Pancreas (tissue), 10 donors: ENCODE measurements at places on chromosomes 7 and 10. TPM values are rescaled to one million over a fixed set of nuclear protein-coding genes. Genes with fewer than 3 reads are reported as not detected.

GRCh38 chr7:114959931-114960330, 38.0 kb downstream of the MDFIC start:
- DNase-seq: no peak
- H3K27me3 ChIP-seq: no peaks in the 10 kb centered on the region
- no peaks in the 10 kb centered on the region for H3K4me1 ChIP-seq
- H3K4me3 ChIP-seq: no peak overlapping the region
- H3K27ac ChIP-seq: no peak overlapping the region

DNA sequence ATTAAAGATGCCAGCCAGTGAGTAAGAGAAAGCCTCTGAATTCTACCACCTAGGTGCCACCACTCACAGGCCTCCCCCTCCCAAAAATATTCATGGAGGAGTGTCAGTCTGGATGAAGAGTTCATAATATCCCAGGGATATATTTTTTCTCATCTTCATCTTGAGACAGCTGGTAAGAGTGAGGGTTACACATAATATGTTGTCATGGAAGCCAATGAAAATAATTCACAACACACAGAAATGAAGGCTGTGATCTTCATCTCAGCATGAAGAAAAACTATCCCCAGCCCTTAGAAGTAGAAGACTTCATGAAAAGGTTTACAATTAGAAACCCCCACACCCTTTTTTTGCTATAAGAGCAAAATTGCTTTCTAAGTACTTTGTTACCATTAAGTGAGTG, 175.6 kb downstream of the DNAH11 start:
- H3K36me3 ChIP-seq: no peaks in the 10 kb centered on the region
- no peak for DNase-seq
- H3K4me3 ChIP-seq: no peak overlapping the region
- no peaks in the 10 kb centered on the region for H3K4me1 ChIP-seq
- no peaks in the 10 kb centered on the region for H3K27me3 ChIP-seq
- H3K27ac ChIP-seq: no peak overlapping the region

DNA sequence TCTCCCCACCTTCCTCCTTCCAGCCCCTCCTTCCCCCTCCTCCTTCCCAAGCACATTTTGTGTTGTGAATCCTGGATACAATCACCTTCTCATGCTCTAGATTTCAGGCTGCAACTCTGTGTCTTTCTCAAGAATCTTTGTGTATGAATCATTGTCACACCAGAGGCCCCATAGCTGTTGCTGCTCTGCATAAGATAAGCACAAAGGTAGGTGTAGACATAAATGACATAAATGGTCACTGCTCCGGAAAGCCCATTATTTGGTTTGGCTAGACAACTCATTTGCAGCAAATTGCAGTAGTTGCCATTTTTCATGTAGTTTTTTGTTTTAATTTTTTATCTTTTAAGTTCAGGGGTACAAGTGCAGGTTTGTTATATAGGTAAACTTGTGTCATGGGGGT, 216.3 kb upstream of the NRP1 start:
- no peaks in the 10 kb centered on the region for H3K27me3 ChIP-seq
- no peaks in the 10 kb centered on the region for H3K4me1 ChIP-seq
- no peak for DNase-seq
- H3K36me3 ChIP-seq: no peaks in the 10 kb centered on the region
- H3K4me3 ChIP-seq: no peak overlapping the region

- peaks cover 19% of the 10 kb centered on the region for H3K4me1 ChIP-seq
- H3K36me3 ChIP-seq: no peaks in the 10 kb centered on the region
- H3K4me3 ChIP-seq: peak overlapping the region; percentile 65
- H3K27ac ChIP-seq: peak overlapping the region; percentile 90
- H3K27me3 ChIP-seq: no peaks in the 10 kb centered on the region
These were observed 589 bp downstream of the LSM8 start for GRCh38 chr7:118184565-118184940.

HABP2 gene
- total RNA-seq: 12.6 TPM
